GM12865 (cell line): ENCODE measurements at places on chromosomes 6 and 20.
A peak's percentile ranks its signal among the peaks of the same experiment; 100 is the strongest.

- no peak for DNase-seq
Measured at GRCh38 chr6:4029687-4030086, 49.2 kb downstream of the FAM217A start.

DNA sequence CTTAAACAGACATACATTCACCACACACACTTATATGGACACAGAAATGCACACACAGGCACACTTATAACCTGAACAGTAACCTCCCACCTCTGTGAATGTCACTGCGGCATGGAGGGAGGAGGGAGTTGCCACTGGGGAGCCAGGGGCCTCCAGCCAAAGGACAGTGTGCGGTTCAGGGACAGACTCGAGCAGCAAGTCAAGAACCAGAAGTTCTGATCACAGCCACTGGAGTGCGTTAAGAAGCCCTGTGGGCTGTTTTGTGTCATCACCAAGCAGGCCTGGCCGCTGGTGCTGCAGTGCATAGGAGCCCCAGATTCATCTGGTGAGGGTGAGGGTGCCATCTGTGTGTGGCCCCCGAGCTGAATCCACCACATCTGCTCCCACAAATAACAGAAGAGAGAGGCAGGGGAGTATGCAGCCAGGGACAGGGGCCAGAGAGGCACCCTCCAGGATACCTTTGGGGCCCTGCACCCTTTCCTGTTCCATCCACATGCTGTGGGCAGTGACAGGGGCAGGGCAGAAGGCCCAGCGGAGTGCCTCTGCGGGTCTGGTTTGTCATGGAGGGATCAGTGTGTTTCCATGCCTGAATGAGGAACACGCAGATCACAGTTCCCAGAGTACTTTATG lies 20.3 kb downstream of the SYNDIG1 start:
- no peak for DNase-seq

DNA sequence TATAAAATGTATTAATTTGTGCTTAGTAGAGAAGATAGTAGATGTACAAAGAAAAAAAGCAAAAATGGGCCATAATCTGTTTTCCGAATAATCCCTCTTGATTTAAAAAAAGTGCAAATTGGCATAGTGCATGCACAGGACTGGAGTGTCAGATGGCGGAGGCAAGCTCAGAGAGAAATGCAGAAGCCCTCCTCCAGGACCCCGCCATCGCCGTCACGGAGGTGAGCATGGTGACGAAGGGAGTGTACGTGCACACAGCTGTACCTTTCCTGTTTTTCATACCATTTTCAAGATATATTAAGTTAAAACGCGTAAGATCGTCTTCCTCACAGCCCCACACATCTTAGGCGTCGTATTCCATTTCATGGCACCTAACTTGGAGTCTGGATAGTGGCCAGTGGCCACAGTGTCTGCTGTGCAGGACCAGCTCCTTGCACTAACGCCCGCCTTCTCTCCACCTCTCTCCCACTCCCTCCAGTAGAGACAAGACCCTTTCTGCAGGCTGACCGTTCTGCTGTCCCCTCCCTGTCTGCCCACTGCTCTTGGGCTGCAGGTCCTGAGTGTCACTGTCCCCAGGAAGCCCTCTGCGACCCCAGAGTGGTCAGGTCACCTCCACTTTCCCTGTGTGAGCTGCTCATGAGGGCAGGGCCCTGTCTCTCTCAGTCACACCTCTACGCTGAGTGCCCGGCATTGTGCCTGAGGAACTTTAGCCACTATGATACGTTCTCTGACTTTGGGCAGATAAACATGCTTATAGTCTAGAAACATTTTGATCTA lies 9.8 kb downstream of the DUSP22 start:
- DNase-seq = no peak

DNA sequence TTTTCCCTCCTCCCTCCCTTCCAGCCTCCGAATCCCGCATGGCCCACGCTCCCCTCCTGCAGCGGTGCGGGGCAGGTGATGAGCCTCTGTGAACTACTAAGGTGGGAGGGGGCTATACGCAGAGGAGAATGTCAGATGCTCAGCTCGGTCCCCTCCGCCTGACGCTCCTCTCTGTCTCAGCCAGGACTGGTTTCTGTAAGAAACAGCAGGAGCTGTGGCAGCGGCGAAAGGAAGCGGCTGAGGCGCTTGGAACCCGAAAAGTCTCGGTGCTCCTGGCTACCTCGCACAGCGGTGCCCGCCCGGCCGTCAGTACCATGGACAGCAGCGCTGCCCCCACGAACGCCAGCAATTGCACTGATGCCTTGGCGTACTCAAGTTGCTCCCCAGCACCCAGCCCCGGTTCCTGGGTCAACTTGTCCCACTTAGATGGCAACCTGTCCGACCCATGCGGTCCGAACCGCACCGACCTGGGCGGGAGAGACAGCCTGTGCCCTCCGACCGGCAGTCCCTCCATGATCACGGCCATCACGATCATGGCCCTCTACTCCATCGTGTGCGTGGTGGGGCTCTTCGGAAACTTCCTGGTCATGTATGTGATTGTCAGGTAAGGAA lies at the start of gene OPRM1:
OPRM1 (plus strand) TSS at position 10 of the 612 bp plus-strand sequence; CDS start at position 315, 305 bp downstream.
- peak; percentile 22 for DNase-seq

DNA sequence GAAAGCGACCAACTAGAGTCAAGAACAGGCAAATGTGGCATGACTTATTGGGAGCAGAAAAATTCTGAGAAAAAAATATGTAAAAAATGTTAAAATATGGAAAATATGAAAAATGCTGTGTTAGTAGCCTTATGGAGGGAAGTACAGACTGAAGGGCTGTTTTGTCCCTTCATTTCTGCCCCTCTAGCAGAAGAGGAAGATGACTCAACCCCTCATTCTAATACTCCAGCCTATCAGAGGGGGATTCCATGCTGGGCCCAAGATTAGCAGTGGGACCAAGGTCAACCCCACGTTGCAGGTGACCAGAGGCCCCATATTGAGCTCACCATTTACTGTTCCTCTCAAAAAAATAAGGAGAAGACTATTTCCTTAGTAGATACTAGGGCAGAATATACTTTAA lies 8.4 kb downstream of the MUC21 start:
- DNase-seq = no peak
